ENCODE measurements at places on chromosomes 13 and 19. TPM values are rescaled to one million over a fixed set of nuclear protein-coding genes. Genes with fewer than 3 reads are reported as not detected.

DNA sequence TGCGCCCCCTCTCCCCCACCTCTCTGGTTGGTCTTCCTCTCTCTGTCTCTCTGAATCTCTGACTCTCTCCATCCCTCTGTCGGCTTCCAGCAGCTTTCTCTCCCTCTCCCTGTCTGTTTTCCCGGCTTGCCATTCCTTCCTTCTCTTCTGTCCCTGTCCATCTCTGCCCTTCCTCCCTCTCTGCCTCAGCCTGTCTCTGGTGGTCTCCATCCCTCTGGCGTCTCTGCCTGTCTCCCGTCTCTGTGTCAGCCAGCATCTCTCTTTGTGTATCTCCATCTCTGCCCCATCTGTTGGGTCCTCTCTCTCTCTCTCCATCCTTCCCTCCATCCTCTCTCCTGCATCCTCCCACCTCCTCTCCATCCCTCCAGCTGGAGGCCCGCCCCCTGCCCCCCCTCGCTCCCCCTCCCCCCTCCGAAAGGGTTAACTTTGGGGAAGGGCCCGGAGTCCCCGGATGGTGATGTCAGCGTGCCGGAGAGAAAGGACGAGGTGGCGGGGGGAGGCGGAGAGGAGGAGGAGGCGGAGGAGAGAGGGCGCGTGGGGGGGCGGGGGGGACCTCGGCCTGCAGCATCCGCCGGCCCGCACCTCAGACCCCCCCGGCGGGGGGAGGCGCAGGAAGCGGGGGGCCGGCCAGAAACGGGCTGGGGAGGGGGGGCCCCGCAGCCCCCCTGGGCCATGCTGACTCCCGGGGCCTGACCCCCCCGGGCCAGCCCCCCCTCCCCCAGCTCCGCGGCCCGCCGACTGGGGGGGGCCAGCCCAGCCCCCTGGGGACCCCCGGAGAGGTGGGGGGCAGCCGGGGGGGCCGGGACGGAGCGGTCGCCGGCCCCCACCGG is at the start of gene BRSK1:
BRSK1 (plus strand) TSS at position 450 of the 830 bp plus-strand sequence. CDS start 446 bp downstream, outside the sequence.
- no peaks in the 10 kb centered on the region for H3K27me3 ChIP-seq
- peak within 1 kb of the TSS; percentile 68 for H3K4me3 ChIP-seq
- peak; percentile 76 for DNase-seq
- H3K36me3 ChIP-seq = no peaks in the 10 kb centered on the region
- H3K4me1 ChIP-seq = peaks cover 6% of the 10 kb centered on the region

DNA sequence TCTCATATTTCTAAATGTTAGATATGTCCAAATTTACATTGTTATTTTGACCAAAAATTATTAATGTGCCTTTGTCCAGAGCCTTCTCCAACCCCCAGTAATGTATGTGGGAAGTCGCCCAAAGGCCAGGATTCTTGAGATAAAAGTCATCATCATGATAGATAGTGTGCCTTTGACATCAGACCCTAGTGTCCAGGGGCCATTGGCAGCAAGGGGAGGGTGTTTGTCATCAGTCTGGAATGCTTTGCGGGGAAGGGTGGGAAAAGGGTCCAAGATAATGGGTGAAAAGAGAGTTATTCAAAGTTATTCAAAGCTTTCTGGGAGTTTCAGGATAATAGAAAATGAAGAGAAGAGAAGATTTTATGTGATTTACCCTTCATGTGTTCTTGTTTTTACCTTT is 909.5 kb upstream of the GPC6 start:
- no peak overlapping the region for H3K27ac ChIP-seq
- no peak for DNase-seq
- H3K36me3 ChIP-seq = no peaks in the 10 kb centered on the region
- no peak overlapping the region for H3K4me3 ChIP-seq
- H3K4me1 ChIP-seq = no peaks in the 10 kb centered on the region

GRCh38 chr19:45497791-45498190 is 452 bp upstream of the PPM1N start:
- no peak overlapping the region for H3K27ac ChIP-seq
- no peak for DNase-seq
- H3K4me1 ChIP-seq = 0 out of 2 replicates have a peak, but pooled peaks cover 3% of the 10 kb centered on the region
- H3K36me3 ChIP-seq = no peaks in the 10 kb centered on the region
- H3K4me3 ChIP-seq = no peak overlapping the region
- H3K27me3 ChIP-seq = no peaks in the 10 kb centered on the region

DNA sequence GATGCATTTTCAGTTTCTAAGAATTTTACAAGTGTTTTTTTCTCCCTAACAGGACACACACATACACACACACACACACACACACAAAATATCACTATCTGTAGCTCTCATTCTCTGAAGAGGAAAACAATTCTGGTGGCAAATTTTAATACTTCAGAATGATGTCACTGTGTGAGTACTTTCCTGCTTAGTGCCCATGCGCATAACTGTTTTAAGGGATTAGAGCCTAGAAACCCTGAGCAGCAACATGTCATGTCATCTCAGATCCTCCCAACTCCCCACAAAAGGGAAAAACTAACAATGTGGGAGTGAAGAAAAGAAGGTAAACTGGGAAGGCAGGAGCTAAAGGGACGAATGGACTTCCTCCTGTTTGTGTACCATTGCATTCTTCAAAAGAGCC is 401.2 kb downstream of the SPRY2 start:
- no peaks in the 10 kb centered on the region for H3K36me3 ChIP-seq
- H3K4me1 ChIP-seq = peaks cover 33% of the 10 kb centered on the region
- H3K27ac ChIP-seq = no peak overlapping the region
- DNase-seq = no peak
- H3K4me3 ChIP-seq = no peak overlapping the region

- peaks cover 45% of the 10 kb centered on the region for H3K36me3 ChIP-seq
- no peaks in the 10 kb centered on the region for H3K4me1 ChIP-seq
- peak; percentile 79 for DNase-seq
These were observed 6.6 kb upstream of the CD79A start for GRCh38 chr19:41870401-41870873.

GRCh38 chr19:5470264-5470671 is 15.1 kb downstream of the ZNRF4 start:
- no peak overlapping the region for H3K4me3 ChIP-seq
- no peak for DNase-seq
- H3K27me3 ChIP-seq = peaks cover 14% of the 10 kb centered on the region
- no peaks in the 10 kb centered on the region for H3K4me1 ChIP-seq

DNA sequence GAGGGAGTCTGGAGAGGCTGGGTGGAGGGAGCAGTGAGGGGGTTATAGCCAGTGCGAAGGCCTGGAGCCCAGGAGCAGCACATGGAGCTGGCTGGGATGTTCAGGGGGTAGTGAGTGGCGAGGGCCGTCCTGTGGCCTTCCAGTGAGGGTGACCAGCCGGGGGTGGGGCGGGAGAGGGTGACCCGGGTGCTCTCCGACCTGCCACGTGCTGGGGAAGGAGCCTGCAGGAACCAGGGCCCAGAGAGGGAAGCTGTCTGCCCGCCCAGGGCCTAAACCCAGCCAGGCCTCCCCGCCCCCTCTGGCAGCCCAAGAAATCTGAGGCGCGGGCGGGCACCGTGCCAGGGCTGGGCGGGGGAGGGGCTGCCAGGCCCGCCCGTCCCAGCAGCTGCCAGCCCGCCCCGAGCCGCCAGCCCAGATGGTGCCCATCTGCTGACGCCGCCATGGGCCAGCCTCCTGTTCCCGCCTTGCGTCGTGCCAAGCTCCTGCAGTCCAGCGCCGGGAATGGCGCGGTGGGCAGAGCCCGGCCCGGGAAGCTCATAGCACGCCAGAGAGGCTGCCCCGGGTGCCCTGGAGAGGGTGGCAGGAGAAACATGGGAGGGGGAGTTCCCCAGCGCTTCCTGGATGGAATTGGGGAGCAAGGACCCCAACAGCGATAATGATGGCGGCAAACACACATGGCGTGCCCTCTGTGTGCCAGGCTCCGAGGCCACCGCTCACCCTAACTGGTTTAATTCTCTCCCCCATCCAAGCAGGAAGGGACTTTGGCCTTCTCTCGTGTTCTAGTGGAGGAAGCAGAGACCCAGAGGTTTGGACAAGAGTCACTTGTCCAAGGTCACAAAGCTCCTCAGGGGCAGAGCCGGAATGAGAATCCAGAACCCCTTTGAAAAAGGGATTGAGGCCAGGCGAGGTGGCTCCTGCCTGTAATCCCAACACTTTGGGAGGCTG is 21.5 kb downstream of the NFIC start:
- H3K4me3 ChIP-seq = no peak overlapping the region
- no peaks in the 10 kb centered on the region for H3K36me3 ChIP-seq
- peak; percentile 74 for DNase-seq
- peaks cover 34% of the 10 kb centered on the region for H3K4me1 ChIP-seq

GRCh38 chr13:27631156-27631555 is 9.5 kb downstream of the POLR1D start:
- H3K4me1 ChIP-seq = no peaks in the 10 kb centered on the region
- no peaks in the 10 kb centered on the region for H3K27me3 ChIP-seq
- H3K36me3 ChIP-seq = peaks cover 8% of the 10 kb centered on the region
- H3K27ac ChIP-seq = no peak overlapping the region

DNA sequence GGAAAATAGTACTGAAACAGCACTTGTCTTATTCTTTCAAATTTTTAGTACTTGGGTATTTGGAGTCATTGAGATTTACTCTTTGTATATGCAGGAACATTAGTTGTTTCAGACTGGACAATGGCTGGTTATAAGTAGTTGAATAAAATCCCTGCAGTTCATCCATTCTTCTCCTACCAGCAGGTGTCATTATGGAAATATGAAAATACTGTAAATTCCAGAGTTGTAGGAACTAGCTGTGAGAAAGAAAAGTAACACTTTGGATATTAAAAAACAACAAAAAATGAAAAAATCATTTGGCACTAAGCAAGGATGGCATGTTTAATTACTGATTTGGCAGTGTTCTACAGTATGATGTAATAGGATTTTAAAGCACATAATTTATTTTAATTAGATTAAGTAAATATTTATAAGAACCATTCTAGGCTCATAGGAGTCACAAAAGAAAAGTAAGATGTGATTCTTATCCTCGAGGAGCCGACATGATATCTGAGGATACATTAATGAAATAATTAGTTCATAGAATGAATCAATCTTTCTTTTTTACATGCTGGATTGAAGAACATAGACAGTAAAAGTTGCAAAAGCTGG is 155.3 kb downstream of the KCNRG start:
- H3K27ac ChIP-seq = no peak overlapping the region
- H3K27me3 ChIP-seq = no peaks in the 10 kb centered on the region
- peak; percentile 35 for DNase-seq
- no peaks in the 10 kb centered on the region for H3K36me3 ChIP-seq

DNA sequence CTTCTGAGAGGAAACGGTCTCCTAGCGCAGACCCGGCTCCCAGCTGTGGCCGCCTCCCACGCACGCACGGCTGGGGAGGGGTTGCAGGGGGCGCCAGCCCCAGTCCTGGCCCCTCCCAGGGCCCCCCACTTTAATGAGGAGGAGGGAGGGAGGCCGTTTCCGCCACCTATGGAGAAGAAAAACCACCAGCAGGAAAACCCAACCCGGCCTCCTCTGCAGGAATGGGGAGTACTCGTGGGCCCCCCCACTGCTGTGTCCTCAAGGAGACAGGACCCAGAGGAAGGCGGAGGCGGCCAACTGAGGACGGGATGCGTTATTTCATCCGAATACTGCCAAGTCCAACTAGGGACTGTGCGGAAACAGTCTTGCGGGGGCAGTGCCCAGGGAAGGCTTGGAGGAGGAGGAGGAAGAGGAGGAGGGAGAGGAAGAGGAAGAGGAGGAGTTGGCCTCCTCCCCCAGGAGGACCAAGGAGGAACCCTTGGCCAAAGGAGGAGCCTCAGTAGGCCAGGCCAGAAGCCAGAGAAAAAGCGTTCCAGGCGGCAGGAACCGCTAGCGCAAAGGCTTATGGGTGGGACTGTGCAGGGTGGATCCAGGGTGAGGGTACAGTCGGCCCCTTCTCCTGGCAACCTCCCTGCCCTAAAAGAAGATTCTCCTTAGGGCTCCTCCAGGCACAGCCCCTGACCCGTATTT is 3.9 kb upstream of the SSBP4 start:
- peak overlapping the region; percentile 100 for H3K27ac ChIP-seq
- DNase-seq = peak; percentile 88
- no peaks in the 10 kb centered on the region for H3K36me3 ChIP-seq

- no peak for DNase-seq
- H3K4me1 ChIP-seq = no peaks in the 10 kb centered on the region
- H3K27me3 ChIP-seq = no peaks in the 10 kb centered on the region
- no peaks in the 10 kb centered on the region for H3K36me3 ChIP-seq
- no peak overlapping the region for H3K4me3 ChIP-seq
- no peak overlapping the region for H3K27ac ChIP-seq
These were observed 24.7 kb upstream of the ZC3H13 start for GRCh38 chr13:46077265-46077664.

MYO9B gene
- 49.1 TPM for total RNA-seq

LPAR2 gene
- 1.8 TPM for total RNA-seq
